ENCODE measurements at places on chromosomes 2 and 18.

DNA sequence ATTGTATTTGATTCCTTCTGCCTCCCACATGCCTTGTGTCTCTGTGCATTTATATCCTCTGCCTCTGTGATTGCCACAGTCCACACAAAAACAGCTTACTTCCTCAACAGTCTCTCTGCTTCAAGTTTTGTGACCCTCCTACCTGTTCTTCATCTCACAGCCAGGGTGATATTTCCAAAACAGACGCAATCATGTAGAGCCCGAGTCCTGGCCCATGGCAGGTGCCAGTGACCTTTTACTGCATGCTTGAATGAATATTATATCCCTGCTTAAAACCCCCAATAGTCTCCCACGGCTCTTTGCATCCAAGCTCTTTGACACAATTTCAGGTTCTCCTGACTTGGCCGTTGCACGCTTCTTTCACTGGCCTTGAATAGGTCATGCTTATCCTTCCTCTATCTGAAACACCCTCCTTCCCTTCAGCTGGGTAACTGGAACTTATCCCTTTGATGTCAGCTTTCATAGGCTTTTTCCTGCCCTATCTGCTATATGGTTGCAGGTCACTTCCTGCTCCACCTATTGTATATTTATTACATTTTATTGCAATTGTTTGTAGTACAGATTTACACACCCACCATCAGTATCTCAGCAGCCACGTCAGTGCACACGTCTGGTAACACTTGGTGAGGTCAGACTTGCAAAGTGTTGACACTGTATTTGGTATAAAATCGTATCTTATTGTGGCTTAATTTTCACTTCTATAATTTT lies 29.7 kb upstream of the IL1B start:
- DNase-seq, result no peak

DNA sequence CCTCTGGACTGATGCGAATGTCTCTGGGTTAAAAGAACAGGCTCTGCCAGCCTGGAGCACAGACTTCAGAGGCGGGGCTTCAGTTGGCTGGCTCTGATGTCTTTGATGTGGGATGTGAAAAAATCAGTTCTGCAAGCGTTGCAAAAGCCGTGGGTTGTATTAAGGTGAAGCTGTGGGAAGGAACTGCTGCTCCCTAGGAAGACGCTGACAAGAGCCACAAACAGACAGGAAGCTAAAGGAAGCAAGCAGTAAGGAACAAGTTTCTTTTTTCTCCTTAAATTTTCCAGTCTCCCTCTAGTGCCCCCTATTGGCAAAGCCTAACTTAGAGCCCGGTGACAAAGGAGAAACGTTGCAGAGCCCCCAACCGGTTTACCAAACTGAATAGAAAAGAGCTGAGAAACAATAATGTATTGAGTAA lies 239.0 kb downstream of the CCDC178 start:
- DNase-seq, result no peak

DNA sequence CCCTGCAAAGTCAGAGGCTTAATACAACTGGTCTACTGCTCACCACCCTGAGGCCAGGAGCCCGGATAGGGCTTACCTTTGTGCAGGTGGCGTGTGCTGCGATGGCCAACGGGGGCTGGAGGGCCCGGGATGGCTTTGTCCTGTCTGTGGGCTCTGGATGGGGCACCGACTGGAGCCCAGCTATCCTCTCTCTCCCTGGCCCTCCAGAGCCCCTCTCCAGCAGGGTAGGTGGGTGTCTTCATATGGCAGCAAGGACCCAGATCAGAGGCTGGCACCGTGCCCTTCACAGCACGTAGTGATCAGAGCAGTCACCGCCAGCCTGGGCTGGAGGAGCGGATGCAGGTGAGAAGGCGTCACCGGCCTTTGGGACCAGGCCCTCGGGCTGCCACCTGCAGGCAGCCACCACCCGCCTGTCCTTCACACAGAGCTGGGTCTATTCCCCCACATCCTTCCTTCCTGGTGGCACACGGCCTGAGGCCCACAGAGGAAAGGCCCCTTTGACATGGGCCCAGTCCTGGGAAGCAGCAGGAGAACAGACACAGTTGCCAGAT lies 232.1 kb downstream of the EIPR1 start:
- DNase-seq, result no peak

DNA sequence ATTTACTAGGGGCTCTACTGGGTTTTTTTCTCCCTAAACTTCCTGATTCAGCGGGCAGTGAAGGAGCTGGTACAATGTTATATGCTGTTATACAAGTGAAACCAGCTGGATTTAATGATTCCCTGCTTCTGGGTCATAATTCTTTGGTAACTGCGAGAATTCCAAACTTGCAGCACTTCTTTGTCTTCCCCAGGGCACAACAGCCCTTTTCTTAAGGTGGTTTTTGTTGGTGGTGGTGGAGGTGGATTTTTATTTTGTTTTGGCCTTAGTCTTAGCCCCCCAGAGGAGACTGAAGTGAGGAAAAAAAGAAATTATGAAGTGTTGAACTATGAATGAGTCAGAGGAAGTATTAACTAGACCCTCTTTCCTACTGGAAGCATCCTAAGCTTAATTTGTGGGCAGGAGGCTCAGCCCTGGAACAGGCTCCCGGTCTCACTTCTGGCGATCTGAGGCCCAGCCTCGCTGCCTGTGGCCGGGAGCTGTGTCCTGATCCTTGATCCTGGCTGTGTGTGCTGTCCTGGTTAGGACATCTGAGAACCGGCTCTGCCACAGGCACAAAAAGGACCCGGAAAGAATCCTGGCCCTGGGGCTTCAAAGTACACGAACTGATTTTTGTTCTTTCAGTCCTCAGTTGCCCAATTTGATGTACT lies 141.9 kb downstream of the LYPD6B start:
- DNase-seq, result no peak

DNA sequence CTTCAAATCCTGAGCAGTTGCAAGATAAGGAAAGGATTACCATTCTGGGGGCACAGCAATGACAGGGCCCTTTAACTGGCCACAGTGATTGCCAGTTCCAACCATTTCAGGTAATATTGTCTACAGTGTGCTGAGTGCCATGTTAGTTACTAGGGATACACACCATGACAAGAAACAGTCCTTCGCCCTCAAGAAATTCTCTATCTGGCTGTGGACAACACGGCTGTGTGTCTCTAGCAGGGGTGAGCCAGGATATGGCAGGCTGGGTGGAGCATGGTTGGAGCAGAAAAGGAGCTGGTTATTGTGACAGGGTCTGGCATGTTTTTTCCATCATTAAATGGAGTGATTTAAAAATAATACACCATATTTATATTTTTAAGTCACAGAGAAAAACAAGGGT lies 31.0 kb downstream of the TSPYL6 start:
- DNase-seq, result no peak

Data from activated T-cell treated with anti-CD3 and anti-CD28 coated beads, Interleukin-2, amount 50 U/mL, for 1 hour (primary cell).